ENCODE measurements at places on chromosomes 7 and 10.

DNA sequence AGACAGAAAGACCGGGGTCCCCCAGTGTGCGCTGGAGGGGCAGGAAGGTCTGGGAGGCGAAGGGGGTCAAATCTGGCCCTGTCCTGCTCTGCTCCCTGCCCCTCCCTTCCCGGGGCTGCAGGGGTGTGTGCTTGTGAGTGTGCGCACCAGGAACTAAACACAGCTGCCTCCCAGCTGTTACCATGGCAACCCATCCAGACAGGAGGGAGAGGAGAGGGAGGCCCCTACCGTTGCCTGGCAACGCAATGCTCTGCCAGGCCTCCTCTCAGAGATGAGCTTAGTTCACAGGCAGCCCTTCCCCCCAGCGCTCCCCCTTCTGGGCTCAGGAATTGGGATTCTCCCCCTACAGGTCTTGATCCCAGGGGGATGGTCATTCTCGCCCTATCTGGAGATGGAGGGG is 6.1 kb downstream of the NYAP1 start:
- peak; percentile 88 for DNase-seq

DNA sequence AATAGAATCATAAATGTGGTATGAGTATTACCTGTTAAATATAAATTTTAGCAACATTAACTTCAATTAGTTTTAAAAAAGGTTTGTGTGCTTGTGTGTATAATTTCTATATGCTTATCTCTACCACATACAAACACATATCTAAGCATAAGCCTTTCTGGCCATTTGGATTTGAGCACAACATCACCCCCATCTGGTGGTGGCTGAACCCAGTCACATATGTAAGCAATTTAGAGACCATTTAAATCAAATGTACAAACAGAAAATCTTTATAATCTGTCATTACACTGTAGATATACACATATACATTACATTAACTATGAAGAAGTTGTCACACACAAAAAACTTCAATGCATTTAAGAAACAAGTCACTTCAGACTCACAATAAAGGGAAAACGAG is 31.7 kb downstream of the GPR22 start:
- DNase-seq, result no peak

DNA sequence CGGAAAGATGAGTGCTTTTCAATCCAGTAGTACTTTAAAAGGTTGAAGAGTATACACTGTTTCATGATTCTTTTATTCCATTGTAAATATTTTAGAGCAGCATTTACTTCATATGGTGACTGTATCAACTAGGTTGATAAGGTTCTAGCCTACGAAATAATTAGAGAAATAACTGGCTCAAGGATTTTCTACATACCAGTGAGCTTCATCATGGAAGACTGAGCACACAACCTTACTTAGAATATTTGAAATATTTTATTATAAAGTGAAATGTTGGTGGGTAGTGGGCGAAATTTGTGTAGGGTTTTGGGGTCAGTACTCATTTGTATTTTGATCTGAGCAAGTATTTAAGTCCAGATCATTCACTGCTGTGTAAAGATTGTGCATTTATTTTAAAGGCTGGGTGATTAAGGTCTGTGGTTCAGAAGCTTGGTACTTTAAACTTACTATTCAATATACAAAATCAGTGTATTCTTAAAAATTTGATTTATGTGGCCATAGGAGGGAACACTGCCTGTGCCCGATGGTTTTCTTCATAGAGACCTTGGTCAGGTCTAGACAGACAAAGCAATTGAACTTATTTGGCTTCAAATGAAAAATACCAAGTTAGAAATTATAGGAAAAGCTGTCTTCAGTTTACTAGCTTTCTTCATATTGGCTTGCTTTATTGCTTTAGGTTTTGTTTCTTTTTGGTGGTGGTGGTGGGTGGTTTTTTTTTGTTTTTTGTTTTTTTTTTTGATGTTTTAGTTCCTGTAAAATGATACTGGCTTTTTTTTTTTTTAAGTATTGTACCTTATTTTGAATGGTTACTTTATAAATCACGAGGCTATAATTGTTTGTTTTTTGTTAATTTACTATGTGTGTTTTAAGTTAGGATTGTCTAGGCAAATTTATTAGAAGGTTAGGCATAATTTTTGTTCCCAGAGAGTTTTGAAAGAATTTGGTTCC is 3.0 kb downstream of the KMT2E start:
- no peak for DNase-seq

DNA sequence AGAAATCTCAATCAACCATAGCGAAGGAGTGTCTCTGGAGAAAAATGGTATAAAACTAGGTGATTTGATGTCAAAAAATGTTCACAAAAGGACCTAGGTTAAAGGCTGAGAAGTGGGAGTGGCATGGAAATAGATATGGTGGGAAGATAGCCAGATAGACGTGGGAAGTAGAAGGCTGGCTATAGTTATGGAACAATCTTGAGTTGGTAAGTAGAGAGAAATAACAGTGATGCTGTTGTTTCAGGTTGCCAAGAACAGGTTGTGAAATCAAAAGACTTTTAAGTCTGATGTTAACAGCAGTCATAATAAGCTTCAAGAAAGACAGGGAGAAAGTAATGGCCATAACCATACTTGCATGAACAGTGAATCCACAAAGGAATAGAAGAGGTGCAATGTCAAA is 106.1 kb upstream of the RSU1 start:
- no peak for DNase-seq

DNA sequence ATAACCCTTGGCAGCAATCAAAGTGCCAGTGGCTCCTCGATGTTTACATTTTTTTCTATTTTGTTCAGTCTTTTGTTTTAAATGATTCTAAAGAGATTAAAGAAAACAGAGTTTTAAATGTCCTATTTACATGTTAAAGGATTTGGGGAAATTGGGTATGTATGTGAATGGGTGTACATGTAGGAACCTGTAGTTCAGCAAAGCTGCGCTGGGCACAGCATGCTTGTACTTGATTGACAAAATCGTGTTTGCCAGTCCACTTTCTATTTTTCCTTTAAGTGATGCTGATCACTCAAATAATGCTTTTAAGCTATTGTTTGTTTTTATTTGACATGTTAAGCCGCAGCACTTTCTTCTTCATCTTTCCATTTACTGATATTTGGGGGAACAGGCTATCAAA is 40.9 kb downstream of the FHIP2A start:
- DNase-seq, result no peak

DNA sequence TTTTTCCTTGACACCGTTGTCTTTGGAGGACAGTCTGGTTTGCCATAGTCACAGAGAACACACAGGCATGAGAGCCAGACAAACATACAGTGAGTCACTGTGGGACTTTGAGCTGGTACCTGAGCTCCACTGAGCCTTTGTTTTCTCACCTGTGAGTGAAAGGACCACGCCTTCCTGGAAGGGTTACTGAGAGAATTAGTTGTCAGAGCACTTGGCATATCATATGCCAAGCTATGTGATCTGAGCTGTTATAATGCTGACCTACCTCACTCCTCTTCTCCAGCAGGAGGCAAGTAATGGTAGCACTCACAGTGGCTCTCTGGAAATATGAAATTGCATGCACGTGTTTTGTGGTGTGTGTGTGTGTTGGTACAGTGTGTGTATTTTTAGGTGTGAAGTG is 59.7 kb downstream of the CXCL12 start:
- no peak for DNase-seq

- DNase-seq, result no peak
Observed at GRCh38 chr10:74593470-74593869, 232.9 kb upstream of the KAT6B start.

GRCh38 chr10:61992671-61993668 is 91.5 kb downstream of the ARID5B start:
- DNase-seq, result no peak

GRCh38 chr10:31765541-31765940 is 163.1 kb downstream of the ARHGAP12 start:
- no peak for DNase-seq

- DNase-seq, result no peak
Observed at GRCh38 chr7:26853788-26854393, 10.5 kb downstream of the SKAP2 start.

- DNase-seq, result no peak
Observed at GRCh38 chr10:88802523-88803285, at the start of gene LIPM. Gene LIPM (plus strand): TSS chr10:88802730. CDS start chr10:88802897, 167 bp downstream.

GRCh38 chr7:104795616-104796398 is 218.2 kb upstream of the KMT2E start:
- DNase-seq, result no peak

DNA sequence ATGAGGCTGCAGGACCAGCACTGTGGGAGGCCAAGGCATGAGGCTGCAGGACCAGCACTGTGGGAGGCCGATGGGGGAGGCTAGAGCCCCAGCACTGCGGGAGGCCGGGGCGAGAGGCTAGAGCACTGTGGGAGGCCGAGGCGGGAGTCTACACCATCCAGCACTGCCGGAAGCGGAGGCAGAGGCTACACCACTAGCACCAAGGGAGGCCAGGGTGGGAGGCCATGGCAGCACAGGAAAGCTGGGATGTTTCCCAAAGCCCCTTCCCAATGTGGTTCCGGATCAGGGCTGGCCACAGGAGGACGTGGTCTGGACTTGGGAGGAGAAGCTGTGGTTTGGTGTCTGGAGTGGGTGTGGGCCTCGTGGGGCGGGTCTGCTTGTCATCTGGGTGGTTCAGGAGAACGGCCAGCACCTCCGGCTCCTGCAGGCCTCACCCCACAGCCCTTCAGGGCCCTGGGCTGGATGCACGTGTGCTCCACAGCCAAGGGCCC is 43.6 kb downstream of the PDGFA start:
- no peak for DNase-seq

DNA sequence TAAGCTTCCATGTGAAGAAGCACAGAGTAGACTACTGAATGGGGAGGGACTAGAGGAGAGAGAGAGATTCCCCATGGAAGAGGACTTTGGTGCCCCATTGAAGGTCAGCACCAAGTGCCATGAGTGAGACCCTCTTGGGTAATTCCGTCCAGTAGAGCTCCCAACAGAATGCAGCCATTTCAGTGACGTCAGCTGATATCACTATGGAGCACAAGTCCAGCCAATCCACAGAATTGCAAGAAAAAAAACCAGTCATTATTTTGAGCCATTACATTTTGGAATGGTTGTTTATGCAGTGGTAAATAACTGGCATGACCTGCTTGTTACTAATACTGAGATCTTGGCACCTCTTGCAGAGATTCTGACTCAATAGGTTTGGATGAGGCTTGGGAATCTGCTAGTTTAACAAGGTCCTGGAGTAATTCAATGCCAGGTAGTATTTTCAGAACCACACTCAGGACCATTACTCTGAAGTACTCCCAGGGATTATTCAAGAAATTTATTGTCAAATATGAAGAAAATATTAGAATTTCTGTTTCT is 52.6 kb upstream of the SP8 start:
- DNase-seq, result no peak

GRCh38 chr7:158950914-158951635 is 94.7 kb downstream of the DYNC2I1 start:
- no peak for DNase-seq

GRCh38 chr7:78057571-78057970 is 259.0 kb downstream of the PHTF2 start:
- DNase-seq, result no peak

GRCh38 chr7:4815609-4816418 is 40.4 kb downstream of the AP5Z1 start:
- DNase-seq, result no peak

GRCh38 chr7:12888717-12889116 is 201.3 kb downstream of the ARL4A start:
- no peak for DNase-seq

DNA sequence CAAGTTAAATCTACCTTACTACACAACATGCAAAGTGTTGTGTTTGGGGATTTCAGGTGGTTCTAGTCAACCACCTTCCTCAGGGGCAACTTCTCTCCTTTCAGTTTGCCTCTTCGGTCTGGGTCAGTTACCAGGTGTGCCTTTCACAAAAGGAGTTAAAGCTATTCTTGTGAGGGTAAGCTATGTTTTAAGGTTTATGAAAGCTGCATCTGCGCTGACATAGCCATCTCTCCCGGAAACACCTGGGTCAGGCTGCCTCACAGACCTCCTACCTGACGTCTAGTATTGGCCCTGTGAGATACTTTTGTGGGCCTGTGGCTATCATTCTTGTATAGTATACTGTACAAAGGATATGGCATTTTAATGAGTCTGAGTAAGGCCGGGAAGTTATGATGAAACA is 67.7 kb upstream of the ITGA8 start:
- DNase-seq, result no peak

DNA sequence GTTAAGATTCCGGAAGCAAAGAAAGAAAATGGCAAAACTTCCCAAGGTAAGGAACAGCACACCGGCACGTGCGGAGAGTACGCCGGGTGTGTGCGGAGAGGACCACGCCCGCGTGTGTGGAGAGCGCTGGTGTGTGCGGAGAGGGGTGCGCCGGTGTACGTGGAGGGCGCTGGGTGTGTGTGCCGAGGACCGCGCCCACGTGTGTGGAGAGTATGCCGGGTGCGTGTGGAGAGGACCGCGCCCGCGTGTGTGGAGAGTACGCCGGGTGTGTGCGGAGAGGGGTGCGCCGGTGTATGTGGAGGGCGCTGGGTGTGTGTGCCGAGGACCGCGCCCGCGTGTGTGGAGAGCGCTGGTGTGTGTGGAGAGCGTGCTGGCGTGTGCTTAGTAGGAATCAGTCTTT is 48.6 kb upstream of the DPYSL4 start:
- DNase-seq, result no peak

- DNase-seq, result no peak
Observed at GRCh38 chr7:148715027-148715426, 16.3 kb downstream of the CUL1 start.

GRCh38 chr7:96685353-96685752 is 24.3 kb downstream of the SEM1 start:
- no peak for DNase-seq

GRCh38 chr10:119090968-119091367 is 10.4 kb upstream of the EIF3A start:
- DNase-seq, result no peak

All from GM12892 (cell line).